DND-41 (cell line): ENCODE measurements at places on chromosomes 13 and 19.

DNA sequence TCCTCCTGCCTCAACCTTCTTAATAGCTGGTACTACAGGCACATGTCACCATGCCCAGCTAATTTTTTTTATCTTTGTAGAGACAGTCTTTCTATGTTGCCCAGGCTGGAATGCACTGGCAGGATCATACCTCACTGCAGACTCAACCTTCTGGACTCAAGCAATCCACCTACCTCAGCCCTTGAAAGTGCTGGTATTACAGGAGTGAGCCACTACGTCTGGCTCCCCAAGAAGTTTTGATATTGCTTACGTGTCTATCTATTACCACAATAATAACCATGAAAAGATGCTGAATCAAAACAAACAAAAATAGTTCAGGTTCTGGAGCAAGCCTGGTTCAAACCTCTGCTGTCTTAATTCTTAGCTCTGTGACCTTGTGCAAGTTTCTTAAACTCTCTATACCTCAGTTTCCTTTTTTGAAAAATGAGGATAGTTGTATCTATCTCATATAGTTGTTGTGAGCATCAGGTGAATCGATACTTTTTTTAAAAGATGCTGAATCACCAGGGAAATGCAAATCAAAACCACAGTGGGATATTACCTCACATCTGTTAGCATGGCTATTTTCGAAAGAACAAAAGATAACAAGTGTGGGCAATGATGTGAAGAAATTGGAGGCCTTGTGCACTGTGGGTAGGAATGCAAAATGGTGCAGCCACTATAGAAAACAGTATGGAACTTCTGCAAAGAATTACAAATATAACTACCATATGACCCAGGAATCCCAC is 19.0 kb upstream of the LEUTX start:
- DNase-seq: no peak

GRCh38 chr13:96091164-96092117 is 1.5 kb downstream of the HS6ST3 start:
- no peak for DNase-seq

DNA sequence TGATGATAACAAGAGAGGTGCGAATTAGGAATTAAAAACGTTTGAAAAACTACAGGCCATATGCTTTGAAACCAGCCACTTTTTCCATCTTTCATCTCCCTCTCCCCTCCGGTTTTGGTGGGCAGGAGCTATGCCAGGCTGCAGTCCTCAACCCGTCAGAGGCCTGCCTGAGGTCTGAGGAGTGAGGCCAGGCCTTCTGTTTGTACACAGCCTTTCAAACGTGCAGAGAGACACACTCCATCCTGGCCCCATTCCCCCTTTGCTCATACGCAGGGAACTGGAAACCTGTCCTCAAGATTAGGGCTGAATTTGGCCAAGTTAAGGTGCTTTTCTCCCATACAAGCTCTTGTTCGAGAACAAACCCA is 74.5 kb downstream of the ZIC5 start:
- no peak for DNase-seq

- DNase-seq: no peak
These were observed 151.3 kb upstream of the UQCRFS1 start for GRCh38 chr19:29364224-29364726.

DNA sequence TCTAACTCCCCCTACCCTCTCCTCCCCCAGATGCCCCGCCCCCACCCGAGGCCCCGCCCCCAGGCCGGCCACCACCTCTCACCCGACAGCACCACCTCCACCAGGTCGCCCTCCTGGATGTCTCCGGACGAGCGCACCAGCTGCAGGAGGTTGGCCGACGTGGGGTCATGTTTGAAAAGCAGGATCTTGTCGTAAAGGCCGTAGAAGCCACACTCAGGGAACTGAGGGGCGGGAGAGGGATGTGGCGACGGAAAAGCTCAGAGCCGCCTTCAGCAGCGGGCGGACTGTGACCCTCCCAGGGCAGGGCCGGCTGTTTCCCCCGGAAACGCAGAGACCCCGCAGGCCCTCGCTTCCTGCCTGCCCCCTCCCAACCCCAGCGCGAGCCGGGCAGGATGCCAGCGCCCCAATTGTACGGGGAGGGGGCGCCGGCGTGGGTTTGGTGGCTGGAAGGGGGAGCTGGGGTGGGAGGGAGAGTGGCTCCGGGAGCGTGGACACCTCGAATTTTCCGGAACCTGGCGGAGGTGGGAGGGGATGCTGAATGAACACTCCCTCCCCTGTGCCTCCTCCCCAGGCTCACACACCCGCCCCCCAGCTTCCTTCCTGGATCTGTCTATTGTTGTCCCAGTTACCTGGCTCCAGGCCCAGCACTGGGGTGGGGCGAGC is 3.0 kb downstream of the PRKD2 start:
- DNase-seq: peak; percentile 90

GRCh38 chr19:37227996-37228395 is 10.0 kb downstream of the ZNF383 start:
- DNase-seq: peak; percentile 52

DNA sequence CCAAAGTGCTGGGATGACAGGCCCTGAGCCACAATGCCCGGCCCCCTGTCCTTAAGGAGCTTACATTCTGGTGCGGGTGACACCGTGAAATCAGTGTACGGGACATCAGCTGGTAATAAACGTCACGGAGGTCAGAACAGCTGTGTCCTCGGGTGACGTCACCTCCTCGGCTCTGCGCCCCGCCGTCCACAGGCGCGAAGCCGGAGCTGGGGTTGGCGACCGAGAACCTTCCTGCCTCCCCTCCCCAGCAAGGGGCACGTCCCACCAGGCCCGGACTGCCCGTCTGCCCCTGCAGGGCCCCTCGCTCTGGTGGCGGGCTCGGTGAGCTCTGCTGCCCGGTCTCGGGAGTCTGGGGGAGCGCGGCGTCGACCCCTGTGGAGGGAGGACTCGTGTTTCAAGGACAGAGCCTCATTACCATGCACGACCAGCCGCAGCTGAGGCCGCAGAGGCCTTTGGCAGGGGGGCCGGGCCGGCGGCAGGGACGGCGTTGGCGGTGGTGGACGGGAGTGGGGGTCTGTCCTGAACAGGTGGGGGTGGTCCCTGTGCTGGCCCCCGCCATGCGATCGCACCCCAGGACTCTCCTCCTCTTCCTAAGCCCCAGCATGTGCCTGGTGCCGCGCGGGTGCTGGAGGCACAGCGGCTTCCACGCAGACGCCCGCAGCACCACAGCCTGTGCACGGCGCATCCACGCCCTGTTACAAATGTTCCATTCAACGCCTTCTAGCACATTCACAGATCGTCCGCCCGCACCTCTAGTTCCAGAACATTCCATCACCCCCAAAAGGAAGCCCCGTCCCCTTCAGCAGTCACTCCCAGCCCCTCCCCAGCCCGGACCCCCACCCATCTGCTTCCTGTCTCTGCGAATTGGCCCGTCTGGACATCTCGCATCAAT is 5.4 kb downstream of the LINGO3 start:
- DNase-seq: no peak

DNA sequence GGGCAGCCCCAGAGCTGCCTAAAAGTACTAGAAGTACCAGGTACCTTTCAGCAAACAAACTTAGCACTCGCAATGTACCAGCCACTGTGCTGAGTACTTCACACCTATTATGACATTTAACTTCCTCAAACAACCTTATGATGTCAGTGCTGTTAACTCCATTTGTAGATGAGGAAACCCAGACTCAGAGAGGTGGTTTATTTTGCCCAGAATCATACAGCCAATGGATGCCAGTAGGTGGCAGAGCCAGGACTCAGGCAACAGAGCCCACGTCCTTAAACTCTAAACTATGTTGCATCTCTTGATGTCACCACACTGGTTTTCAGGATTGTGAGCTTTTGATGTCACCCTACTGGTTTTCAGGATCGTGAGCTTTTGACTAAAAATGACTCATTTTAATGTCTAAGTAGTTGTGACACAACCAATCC is 78.9 kb downstream of the FLT1 start:
- DNase-seq: no peak

- DNase-seq: no peak
These were observed 8.3 kb upstream of the FAM187B start for GRCh38 chr19:35236638-35237400.

DNA sequence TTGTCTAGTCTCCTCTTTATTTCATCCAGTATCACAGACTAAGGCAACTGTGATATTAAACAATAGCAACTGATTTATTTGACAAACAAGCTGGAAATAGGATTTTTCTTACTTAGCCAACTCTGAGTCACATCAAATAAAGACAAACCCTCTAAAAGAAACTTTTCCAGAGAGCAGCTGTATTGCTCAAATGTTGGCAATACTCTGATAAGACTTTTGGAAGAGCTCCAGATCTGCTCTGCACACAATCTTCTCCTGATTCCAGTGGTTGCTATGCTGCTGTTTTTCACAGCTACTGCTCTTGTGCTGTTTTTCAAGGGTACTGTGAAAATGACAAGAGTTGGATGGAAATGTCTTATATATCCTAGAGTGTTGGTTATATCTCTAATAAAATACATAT is 1479.2 kb downstream of the SLITRK5 start:
- DNase-seq: no peak

DNA sequence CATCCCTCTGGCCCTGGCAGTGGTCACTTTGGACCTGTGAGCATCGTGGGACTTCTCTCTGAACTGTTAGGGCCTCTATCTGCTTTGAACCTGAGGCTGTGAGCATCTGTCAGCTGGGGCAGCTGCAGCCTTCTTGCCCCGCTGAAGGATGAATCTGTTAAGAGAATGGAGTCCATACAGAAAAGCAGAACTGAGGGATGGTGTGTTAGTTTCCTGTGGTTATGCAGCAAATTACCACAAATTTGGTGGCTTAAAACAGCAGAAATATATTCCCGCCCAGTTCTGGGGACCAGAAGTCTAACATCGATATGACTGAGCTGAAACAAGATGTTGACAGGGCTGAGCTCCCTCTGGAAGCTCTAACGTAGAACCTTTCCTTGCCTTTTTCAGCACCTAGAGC is 1.6 kb upstream of the ZNF497 start:
- DNase-seq: no peak

DNA sequence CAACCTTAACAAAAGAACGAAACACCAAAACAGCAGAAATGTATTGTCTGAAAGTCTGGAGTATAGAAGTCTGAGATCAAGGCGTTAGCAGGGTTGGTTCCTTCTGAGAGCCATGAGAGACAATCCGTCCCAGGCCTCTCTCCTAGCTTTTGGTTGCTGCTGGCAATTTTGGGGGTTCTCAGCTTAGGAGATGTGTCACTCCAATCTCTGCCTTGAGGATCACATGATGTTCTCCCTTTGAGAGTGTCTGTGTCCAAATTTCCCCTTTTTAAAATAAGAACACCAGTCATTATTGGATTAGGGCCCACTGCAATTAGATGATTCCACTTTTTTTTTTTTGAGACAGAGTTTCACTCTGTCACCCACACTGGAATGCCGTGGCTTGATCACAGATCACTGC is 10.1 kb downstream of the KCNN1 start:
- no peak for DNase-seq

- DNase-seq: no peak
These were observed 4.8 kb upstream of the CTXN1 start for GRCh38 chr19:7930765-7931164.

DNA sequence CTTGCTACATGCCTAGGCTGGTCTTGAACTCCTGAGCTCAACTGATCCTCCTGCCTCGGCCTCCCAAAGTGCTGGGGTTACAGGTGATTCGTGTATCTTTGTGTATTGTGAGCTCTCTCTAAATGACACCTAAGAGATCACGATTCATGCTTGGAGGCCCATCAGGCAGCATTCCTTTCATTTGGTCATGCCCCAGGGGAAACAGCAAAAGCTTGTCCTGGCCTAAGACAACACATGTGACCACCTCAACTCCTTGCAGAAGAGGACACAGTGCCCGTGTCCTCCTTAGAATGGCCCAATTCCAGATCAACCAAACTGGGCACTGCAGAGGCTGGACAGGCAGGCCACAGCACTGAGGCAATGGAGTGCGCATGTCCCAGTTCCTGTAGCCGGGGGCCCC is 32.5 kb downstream of the ZC3H4 start:
- DNase-seq: no peak

DNA sequence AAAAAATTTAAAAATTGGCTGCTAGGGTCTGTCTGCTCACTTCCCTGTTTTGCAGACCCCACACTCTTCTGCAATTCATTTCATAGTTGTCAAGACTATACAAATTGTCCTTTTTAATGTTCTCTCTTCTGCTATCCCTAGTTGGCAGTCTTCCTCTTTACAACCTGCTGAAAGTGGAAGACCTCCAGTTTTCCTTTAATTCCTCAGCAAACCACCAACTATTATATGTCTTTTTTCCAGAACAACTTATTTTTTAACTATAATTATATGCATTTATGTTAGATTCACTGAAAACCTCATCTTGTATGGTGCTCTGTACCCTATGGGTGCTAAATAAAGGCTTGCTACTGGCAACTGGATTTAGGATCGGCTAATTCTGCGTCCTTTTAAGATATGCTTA is 1.1 kb upstream of the PHF11 start:
- DNase-seq: no peak

DNA sequence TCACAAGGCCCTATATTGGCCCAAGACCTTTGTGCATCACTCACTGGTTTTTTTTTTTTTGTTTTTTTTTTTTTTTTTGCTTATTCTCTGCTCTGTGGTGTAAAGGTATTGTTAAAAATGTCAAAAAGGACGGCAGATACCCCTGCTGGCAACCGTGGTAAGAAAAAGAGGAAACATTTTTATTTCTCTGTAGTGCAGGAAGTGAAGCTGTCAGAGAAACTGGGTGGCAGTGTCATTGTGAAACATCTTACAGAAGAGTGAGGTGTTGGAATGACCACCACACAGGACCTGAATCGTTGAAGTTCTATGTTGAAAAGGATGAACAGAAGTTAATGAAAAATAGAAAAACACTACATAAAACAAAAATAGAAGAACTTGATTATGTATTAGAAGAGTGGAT is 346.4 kb downstream of the FGF9 start:
- no peak for DNase-seq

- peak; percentile 70 for DNase-seq
These were observed 53.1 kb upstream of the CYSLTR2 start for GRCh38 chr13:48600374-48601364.

DNA sequence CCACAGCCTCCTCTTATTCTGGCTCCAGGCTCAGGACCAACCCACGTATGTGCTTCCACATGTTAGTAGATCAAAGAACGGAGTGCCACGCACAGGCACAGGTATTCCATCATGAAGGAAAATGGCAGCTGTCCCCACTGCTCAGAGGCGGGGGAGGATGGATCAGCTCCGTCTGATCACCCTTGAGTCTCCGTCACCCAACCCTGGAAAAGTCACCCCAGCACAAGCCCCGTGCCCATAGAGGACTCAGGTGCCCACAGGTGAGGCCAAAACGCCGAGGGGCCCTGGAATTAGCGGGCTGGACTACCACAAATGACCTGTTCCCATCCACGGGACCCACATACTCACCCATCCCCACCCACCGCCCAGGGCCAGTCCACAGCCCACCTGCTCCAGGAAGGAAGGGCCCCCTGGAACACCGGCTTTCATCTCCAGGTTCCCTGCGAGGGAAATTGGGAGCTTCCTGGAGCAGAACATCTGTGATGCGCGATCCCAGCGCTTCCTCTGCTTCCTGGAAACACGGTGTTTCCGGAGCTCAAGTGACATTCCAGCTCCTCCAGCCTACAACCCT is 120.5 kb upstream of the SPACA7 start:
- no peak for DNase-seq
